Adrenal gland (tissue), 19 donors: ENCODE measurements at places on chromosomes 13 and 19. TPM values are rescaled to one million over a fixed set of nuclear protein-coding genes. Genes with fewer than 3 reads are reported as not detected.

GRCh38 chr19:47813304-47813994, 8.3 kb upstream of the CRX start:
- no peaks in the 10 kb centered on the region for H3K27me3 ChIP-seq
- H3K27ac ChIP-seq, result no peak overlapping the region
- DNase-seq, result peak; percentile 73

GRCh38 chr19:1243768-1244692, 2.5 kb downstream of the ATP5F1D start:
- peak; percentile 94 for DNase-seq
- H3K27me3 ChIP-seq, result no peaks in the 10 kb centered on the region
- H3K36me3 ChIP-seq, result no peaks in the 10 kb centered on the region
- no peak overlapping the region for H3K4me3 ChIP-seq
- H3K27ac ChIP-seq, result peak overlapping the region; percentile 61

The JSRP1 gene
- not detected for total RNA-seq

The KCNJ14 gene
- 0.44 TPM for total RNA-seq

The PLVAP gene
- 140 TPM for total RNA-seq
